ENCODE measurements at places on chromosomes 16 and 17.

- DNase-seq: no peak
Measured at GRCh38 chr16:83733301-83733700, 74.5 kb upstream of the HSBP1 start.

DNA sequence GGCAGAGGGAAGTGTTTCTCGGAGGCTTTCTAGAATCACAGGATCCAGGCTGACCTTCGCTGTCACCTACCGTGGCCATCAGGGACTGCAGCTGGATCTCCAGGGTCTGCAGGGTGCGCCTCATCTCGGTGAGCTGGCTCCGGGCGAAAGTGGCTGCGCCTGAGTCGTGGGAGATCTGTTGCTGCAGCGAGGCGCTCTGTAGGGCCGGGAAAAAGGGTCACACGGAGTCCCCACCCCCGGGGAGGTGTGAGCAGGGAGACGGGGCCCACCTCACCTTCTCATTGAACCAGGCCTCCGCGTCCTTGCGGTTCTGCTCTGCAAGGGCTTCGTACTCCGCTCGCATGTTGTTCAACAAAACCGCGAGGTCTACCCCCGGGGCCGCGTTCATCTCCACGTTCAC, 2.9 kb downstream of the KRT28 start:
- no peak for DNase-seq

DNA sequence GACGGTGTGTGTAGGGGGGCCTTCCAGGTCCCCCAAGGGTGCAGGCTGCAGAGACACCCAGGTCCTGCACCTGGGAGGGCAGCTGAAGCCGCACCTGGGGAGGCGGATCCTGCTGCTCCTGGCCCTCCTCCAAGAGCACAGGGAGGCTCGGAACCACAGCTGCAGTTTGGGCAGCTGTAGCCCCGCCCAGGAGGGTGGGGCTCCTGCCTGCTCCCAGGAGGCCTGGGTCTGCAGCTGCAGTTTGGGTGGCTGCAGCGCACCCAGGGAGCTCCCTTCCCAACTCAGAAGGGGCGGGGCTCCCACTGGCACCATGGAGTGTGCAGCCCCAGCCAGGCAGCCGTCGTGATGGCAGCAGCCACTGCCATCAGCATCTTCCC, 69.4 kb upstream of the NKD1 start:
- DNase-seq: no peak

- DNase-seq: no peak
Measured at GRCh38 chr16:54437921-54438320, 151.3 kb upstream of the IRX3 start.

DNA sequence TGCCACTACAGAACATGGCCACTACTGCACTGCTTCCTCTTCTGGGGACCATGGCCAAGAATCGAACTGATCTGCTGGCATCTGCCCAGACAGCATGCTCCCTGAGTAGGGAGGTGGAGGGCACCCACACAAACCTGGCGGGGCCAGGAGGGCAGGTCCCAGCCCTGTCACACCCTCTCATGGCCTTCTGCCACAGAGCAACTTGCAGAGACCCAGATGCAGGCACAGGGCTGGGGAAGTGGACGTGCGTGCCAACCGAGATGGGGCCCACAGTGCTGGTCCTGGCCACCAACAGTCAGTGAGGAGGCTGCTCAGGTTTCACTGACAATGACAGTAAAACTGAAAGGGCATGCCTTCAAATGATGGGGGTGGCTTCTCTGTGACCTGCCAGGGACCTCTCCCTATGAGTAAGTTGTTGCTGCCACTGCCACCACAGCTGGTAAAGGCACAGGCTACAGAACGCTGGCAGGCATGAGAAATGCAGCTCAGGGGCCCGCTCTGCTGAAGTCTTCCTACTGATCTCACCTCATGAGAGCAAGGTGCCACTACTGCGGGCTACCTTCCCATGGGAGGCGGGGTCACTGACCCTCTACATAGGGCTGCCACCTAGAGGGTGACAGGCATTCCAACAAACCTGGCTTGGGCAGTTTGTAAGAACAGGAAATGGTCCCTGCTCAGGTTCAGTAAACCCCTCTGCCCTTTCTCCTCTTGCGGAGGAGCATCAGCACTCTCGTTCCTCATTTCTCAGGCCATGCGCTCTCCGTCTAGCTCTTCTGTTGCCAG, 15.5 kb downstream of the HIC1 start:
- DNase-seq: no peak

- DNase-seq: peak; percentile 96
Measured at GRCh38 chr17:76397687-76398522, 13.5 kb downstream of the SPHK1 start.

- DNase-seq: no peak
Measured at GRCh38 chr17:30570191-30570590, 93.0 kb downstream of the GOSR1 start.

DNA sequence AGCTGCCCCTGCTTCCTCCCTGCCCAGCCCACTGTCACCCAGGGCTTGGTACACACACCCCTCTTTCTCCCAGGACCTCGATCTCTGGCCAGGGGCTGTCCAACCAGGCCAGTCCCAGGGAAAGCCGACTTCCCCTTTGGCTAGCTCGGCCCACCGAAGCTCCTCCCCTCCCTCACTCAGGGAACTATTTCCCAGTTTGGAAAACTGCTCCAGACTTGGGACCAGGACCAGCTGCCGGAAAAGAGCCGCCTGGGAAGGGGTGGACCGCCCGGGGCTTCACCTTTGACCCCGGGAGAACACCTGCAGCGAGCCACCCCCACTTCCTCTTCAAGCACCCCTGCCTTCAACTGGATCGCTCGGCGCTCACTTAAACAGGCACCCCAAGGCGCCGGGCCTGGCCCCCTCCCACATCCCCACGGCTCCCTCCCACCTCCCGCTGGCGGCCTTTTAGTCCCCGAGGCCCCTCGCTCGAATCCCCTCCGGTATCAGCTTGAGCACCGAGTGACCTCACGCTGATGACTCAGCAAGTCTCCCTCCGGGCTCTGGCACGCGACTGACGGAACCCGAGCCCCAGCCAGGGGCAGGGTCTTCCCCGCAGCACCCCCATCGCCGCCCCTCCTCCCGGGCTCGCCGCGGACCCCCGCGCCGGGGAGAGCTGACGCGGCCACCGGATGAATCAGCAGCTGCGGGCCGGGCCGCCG, 934 bp downstream of the MAFG start:
- DNase-seq: peak; percentile 51
